ENCODE measurements at places on chromosomes 4 and X.

GRCh38 chr4:7309636-7310390 is 117.5 kb downstream of the SORCS2 start:
- no peak for DNase-seq

- no peak for DNase-seq
Measured at GRCh38 chr4:113758372-113758771, 3.2 kb downstream of the CAMK2D start.

DNA sequence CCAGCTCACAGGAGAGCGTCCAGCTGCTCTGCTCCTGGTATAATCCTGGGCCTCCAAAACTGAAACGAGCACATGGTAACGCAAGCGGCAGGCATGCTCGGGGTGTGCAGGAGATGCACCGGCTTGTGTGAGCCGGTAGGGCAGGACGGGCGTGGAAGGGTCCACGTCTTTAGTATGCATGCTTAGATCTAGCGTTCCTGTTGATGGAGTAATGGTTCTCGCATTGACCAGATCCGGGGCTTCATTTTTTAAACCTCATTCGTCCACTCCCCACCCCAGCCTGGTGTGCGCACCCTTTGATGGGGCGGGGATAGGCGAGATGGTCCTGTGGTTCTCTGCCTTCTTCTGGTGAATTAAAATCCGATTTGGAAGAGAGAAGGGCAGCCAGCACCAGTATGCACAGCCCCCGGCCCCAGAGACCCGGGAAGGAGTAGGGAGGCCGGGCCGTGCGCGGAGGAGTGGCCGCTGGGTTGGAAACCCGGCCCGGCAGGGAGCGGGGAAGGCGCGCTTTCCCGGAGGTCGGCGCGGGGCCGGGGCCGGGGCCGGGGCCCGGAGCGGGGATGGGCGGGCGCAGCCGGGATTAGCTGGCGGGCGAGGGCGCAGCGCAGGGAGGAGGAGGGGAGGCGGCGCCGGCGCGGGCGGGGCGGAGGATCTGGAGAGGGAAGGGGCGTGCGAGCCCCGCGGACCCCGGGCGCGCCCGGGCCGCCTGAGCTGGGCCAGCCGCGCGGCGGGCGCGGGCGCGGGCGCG is 39.9 kb downstream of the FAM149A start:
- DNase-seq, result no peak

- DNase-seq, result no peak
Measured at GRCh38 chrX:65508851-65509250, 25.7 kb downstream of the LAS1L start.

DNA sequence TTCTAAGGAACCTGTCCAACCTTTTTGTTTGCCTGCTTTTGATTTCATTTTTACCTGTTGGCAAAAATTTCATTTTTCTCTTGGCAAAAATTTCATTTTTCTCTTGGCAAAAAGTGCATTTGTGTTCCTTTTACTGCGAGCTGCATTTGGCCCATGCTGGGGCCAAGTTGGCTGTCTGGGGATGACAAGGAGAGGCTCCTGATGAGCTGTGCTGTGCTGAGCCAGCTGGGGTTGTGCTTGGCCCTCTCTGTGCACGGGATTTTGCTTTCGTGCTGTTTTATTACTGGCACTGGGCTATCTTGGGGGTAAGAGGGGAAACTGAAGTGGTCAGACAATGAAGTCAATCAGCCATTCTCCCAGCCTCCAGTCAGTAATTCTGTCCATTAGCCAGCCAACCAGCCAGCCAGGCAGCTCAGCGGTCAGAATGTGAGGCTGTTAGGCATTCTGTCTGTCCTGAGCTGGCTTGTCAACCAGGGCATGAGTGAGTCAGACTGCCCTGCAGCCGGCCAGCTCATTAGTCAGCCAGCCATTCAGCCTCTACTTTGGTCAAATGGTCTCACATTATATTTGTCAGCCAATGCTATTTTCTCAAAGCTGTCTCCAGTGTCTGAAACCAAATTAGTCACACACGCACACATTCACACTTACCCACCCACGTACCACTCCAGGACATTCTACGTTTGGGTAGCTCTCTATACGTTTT is 56.9 kb upstream of the PRPS1 start:
- DNase-seq, result no peak

DNA sequence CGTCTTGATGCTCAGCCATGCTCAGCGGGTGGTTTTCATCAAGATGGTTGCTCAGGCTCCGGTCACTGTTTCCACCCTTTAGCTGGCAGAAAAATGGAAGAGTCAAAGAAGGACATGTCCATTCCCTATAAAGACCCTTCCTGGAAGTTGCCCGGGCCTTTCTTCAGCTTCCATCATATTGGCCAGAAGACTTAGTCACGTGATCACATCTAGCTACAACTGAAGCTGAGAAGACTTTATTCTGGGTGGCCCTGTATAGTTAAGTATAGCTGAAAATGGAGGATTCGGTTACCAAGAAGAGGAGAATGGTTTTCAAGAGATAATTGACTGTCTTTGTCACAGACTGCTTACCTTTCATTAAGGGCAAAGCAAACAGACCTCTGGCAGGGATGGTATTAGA is 296.7 kb upstream of the CASK start:
- no peak for DNase-seq

DNA sequence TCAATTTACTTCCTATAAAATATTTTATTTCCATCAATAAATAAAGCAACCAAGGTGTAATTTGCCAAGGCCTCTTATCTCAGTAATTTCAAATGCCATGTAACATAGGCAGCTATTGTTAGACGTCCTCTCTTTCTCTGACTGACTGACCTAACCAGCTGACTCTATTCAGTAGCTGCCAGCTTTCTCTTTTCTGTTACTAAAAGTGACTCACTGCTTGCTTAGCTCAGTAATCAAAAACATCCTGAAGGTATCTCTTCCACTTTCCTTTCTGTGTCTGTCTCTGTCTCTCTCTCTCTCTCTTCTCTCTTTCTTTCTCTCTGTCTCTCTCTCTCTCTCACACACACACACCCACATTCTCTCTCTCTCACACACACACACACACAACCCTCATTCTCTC is 134.2 kb downstream of the SPOCK3 start:
- no peak for DNase-seq

- DNase-seq, result no peak
Measured at GRCh38 chr4:76525751-76526150, 90.7 kb downstream of the SHROOM3 start.

- no peak for DNase-seq
Measured at GRCh38 chr4:117154251-117154650, 68.9 kb upstream of the TRAM1L1 start.

GRCh38 chr4:166842795-166843261 is 391.5 kb downstream of the SPOCK3 start:
- no peak for DNase-seq

DNA sequence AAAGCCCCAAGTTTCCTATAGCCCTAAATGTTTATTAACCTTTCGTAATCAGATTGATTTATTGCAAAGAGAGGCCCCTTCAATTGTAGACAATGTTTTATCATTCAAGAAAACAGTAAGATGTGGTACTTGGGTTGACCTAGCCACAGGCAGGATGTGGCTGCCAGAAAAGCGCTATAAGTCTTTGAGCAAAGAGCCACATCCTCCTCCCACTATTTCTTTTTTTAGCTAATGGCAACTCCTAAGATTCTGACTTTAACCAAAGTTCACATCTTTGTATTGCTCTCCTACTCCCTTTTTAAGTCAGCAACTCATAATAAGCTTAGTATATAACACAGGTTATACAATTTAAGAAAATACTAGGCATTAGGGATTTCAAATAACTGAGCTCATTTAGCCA is 70.7 kb upstream of the PPP3CA start:
- DNase-seq, result no peak

GRCh38 chr4:86032476-86033022 is 327.3 kb downstream of the MAPK10 start:
- no peak for DNase-seq

DNA sequence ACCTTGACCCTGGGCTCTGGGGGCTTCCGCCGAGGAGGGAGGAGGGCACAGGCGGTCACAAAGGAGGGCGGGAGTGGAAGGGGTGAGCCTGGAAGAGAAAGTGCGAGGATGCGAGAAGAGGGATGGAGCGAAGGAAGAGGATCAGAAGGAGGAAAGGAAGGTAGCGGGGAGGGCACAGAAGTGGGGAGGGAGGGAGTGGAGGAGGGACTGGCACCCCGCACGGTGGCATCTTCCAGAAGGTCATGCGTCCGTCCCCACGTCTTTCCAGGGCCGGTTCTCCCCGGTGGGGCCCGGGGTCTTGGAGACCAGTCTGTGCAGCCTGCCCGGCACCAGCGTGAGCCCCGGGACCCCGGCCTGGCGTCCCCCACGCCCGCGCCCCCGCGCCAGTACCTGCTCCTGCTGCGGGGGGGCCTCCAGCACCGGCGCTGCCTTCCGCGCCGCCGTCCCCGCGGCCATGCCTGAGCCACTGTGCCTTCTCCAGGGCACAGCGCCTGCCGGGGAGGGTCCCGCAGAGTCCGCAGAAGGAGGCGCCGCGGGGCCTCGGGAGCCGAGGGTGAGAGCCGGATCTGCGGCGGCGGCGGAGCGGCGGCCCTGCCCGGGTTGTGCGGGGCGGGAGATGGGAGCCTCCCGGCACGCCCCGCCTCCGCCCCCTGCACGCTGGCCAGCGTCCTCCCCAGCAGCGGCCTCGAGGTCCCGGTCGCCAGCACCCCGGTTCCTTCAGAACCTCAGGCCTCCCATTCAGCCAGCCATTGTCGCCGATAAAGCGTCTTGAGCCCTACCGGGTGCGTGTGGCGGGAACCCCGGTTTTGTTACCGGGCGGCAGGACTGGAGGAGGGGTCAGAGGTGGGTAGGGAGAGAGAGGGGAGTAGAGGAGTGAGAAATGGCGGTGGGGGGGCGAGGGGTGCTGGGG is at the start of gene RNF175:
Gene RNF175, minus strand, starts transcription at position 618 of the 910 bp plus-strand sequence. Its CDS starts 162 bp downstream, at position 456.
- no peak for DNase-seq

DNA sequence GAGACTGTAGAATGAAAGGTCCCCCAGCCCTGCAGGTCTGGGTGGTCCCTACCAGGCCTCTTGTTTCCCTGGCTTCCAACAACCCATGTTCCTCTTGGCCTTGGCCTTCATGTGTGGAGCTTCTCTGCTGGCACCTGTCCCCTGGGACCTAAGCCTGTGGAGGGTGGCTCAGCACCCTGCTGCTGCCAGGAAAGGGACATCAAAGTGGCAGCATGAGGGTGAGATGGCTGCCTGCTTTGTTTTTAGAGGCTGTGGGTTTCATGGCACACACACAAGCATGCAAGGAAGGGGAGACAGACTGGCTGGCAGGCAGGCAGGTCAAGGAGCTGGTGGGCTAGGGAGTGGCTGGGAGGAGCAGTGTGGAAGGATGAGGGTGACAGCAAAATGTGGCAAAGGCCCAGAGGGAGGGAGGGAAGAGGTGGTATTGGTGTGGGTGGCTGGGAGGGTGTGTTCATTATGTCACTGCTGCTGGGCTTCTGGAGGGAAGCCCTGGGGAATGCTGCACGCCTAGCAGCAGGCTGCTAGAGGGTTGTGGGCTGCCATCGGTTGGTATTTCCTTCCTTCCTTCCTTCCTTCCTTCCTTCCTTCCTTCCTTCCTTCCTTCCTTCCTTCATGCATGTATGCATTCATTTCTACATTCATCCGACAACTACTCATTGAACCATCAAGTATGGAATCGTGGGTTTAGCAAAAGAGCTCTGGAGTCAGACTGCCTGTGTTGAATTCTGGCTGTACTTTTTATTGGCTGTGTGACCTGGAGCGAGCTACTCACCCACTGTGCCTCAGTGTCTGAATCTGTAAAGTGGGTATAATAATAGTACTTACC is 128.7 kb upstream of the PJA1 start:
- no peak for DNase-seq

GRCh38 chr4:138222046-138222445 is 20.1 kb downstream of the SLC7A11 start:
- DNase-seq, result no peak

GRCh38 chr4:100284129-100284880 is 94.0 kb upstream of the DDIT4L start:
- DNase-seq, result no peak

- no peak for DNase-seq
Measured at GRCh38 chr4:168981460-168981859, 28.6 kb downstream of the CBR4 start.

DNA sequence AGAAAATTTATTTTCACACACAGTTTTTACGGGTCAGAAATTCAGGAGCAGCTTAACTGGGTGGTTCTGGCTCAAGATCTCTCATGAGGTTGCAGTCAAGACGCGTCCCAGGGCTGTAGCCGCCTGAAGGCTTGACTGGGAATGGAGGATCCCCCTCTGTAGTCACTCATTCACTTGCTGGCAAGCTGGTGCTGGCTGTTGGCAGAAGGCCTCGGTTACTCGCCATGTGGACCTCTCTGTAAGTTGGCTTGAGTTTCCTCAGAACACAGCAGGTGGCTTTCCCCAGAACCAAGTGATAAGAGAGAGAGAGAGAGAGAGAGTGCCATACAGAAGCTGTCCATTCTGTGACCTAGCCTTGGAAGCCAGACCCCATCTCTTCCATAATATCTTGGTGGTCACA is 132.8 kb downstream of the DCLK2 start:
- DNase-seq, result no peak

- DNase-seq, result no peak
Measured at GRCh38 chrX:97168646-97169045, 284.9 kb downstream of the RPA4 start.

- DNase-seq, result no peak
Measured at GRCh38 chr4:183988874-183989273, 83.8 kb downstream of the STOX2 start.

- DNase-seq, result no peak
Measured at GRCh38 chr4:188839704-188840103, 700.5 kb downstream of the TRIML1 start.

- DNase-seq, result no peak
Measured at GRCh38 chrX:71669492-71669891, 2.1 kb downstream of the LOC101059915 start.

GRCh38 chrX:47690175-47690574 is 31.2 kb upstream of the UXT start:
- DNase-seq, result no peak

- DNase-seq, result no peak
Measured at GRCh38 chrX:115535844-115536243, 25.1 kb upstream of the PLS3 start.

GRCh38 chr4:63583561-63583960 is 825.7 kb downstream of the TECRL start:
- DNase-seq, result no peak

DNA sequence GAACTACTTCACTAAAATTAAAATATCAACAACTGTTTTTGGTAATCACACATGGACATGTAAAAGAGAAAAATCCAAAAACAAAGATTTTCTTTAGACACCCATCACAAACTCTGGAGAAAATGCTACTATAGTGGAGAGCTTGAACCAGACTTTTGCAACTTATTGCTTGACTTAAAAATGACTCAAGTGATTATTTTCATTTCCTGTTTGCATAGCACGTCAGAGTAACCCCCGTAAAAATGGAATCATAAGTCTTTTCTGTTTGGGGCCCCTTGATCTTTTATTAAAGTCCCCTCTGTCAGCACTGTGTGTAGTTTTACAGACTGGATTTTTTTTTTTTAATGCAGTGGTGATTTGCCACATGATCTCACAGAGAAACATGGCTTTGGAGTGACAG is 79.5 kb downstream of the PRKG2 start:
- DNase-seq, result no peak

- DNase-seq, result no peak
Measured at GRCh38 chr4:155143512-155143911, 64.9 kb upstream of the NPY2R start.

Data from activated T-helper 1 cell treated with Interleukin-2 at 50 U/mL for 16 hours (primary cell).